ENCODE measurements at places on chromosomes 1 and 21. TPM values are rescaled to one million over a fixed set of nuclear protein-coding genes. Genes with fewer than 3 reads are reported as not detected.

DNA sequence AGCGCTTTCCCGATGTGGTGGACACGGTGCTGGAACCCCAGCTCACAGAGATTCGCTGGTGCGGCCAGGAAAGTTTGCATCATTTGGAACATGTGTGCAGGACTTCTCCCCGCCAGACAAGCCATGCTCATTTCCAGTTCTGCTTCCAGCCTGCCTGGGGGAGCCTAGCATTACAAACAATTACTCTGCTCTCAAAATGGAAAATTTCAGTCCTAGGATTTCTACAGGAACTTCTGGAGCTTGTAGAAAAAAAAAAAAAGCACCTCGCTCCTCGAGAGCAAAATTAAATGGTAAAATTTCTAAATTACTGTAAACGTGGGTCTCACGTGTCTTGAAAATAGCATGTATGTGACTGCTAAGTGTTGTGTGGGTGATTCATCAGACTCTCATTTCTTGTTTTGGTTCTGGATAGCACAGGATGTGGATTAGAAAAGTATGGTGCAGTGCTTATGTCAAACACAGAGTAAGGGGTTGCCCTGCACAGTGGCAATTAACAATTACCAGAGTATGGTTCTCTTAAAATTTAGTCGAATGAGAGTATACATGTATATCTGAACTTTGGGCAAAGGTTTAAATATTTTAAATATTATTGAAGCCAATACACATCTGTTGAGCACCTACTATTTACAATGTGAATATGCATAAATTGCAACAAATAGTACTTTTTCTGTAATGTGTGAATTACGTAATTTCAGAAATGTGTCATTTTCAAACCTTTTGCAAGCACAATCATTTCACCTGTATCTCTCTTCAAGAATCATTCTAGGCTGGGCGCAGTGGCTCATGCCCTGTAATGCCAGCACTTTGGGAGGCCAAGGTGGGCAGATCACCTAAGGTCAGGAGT is 61.8 kb upstream of the PTGFRN start:
- no peak for DNase-seq

GRCh38 chr1:93964777-93965200 is 55.6 kb upstream of the GCLM start:
- DNase-seq, result no peak

GRCh38 chr1:175209493-175209921 is 16.9 kb upstream of the KIAA0040 start:
- peak; percentile 24 for DNase-seq

GRCh38 chr1:151972542-151973248 is 21.0 kb downstream of the S100A10 start:
- DNase-seq, result peak; percentile 83

DNA sequence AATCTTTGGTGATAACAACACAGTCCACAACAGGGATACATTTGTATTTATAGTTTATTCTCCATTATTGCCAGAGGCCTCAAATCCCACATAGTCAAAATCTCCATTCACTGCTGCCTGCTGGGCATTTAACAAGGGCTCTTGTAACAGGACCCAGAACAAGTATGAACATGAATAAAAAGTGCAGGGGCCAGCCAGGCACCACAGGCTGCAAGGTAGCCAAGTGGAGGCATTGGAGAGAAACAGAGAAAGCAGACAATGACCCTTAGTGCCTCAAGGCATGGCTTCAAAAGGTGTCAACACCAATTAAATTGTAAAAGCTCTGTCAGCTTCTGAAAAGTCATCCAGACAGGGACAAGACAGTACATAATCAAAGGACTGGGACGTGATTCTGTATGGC is 116.8 kb downstream of the ATP6V1G3 start:
- DNase-seq, result no peak

GRCh38 chr1:46815133-46815532 is 16.3 kb downstream of the CYP4B1 start:
- DNase-seq, result no peak

DNA sequence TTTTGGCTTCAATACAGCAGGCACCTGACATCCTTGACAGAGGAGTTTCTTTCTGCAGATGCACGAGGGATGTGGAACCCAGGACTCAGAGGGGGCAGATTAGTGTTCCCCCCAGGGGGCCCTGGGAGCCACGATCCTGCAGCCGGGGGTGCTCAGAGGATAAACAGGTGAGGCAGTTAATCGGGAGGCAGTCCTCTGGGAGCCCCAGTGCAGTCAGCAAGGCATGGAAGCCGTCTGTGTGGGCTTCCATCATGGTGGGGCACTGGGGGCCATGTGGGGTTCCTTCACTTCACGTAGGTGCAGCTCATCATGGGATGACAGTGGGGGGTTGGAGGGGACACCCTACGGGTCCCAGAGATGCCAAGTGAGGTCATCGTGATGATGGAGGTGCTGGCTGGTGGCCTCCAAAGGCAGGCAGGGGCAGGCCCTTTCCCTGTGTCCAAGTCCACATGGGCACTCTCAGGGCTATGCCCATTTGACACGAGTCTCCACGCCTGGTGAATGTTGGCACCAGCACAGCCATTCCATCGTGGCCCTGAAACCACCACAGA is 59.3 kb upstream of the ABCG1 start:
- DNase-seq, result no peak

- DNase-seq, result no peak
Measured at GRCh38 chr1:48066936-48067335, 69.8 kb upstream of the TRABD2B start.

DNA sequence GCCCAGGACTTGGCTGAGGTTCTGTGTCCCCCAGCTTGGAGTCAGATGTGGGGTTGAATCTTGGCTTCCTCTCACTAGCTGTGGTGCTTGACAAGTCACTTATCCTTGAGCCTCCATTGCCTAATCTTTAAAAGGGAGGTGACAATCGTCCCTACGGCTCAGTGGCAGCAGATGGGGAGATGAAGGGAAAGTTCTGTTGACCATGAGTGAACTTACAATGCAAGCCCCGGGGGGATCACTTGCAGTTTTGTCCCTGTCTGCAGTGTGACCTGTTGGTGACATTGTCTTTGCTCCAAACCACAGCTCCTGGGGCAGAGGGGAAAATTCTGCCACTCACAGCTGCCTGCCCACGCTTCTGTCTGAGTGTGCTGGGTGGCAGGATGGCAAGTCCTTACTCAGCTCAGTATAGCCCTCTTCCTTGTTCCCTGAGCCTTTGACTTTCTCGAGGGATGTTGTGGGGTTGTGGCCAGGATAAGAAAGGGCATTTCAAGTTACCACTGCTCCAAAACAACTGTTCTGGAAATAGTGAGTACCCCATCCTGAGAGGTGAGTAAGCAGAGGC is 1.7 kb downstream of the PCSK9 start:
- DNase-seq, result peak; percentile 17

- DNase-seq, result no peak
Measured at GRCh38 chr1:237861944-237862343, 28.8 kb downstream of the ZP4 start.

DNA sequence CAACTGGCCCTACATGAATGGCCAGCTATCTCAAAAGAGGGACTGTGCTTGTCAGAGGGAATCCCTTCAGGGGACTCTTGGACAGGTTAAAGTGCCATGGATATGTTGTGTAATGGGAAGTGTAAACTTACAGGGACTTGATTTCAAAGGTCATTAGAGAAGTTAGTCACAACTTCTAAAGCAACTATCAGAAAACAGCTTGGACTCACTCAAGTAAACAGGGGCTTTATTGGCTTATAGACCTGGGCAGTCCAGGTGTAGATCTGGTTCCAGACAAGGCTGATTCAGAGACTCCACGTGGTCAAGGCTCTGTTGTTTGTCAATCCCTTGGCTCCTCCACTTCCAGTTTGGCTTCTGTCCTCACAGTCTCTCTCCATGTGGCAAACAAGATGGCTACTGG is 2.3 kb downstream of the CRP start:
- peak; percentile 60 for DNase-seq

DNA sequence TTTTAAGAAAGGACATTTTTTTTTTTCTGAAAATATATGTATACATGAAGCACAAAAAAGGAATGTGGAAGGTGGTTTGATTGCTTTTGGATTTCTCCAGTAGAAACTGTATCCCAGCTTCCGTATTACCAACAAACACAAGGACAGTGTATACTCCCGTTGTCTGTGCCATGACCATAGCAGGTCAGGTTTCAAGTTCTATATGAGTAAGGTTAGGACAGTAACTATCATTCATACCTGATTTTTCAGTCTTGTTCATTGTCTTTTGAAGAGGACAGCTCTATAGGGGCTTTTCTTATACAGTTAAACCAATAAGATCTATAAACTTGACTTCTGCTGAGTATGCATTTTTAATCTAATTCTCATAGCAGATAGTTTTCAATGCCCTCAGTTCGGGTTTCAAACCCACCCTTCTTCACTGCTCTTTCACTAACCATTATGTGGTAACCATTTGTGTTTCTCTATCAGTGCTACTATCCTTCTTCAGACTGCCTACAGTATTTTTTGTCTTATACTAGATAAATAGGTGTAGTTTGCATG is 19.6 kb downstream of the UBAP2L start:
- DNase-seq, result no peak

GRCh38 chr1:890661-891060 is 33.1 kb upstream of the SAMD11 start:
- DNase-seq, result no peak

DNA sequence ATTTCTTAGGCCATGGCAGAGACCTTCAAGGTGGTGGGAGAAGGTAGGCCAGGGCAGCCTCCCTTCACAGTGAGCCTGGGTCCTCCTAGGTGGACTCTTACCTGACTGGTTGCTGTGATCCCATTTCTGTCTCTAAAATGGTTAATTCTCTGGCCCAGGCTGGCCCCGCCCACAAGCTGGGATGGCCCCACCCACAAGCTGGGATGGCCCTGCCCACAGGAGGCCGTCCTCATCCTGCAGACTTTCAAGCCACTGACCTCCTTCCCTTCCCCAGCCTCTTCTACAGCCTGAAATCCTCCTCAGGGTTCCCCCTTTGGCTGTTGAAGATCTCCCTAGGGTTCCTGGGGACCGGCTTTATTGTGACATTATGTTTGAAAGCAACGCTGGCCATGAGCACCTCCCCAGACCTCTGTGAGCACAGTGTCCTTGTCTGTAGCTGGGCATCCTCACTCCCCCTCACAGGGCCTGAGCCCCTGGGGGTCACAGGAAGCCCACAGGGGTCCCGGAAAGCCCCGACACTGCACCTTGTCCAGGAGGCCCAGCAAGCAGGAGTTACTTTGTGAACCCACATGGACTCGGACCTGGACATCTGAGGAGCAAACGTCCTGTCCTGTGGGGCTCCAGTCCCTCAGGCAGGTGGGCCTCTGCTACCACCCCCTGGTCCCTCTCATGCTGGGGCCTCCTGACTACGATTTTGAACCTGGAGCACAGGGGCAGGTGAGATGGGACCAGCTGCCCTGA is 621.7 kb downstream of the MATN1 start:
- no peak for DNase-seq

- DNase-seq, result no peak
Measured at GRCh38 chr21:38440746-38441145, 57.5 kb downstream of the ERG start.

- no peak for DNase-seq
Measured at GRCh38 chr1:224779536-224779935, 149.9 kb upstream of the DNAH14 start.

DNA sequence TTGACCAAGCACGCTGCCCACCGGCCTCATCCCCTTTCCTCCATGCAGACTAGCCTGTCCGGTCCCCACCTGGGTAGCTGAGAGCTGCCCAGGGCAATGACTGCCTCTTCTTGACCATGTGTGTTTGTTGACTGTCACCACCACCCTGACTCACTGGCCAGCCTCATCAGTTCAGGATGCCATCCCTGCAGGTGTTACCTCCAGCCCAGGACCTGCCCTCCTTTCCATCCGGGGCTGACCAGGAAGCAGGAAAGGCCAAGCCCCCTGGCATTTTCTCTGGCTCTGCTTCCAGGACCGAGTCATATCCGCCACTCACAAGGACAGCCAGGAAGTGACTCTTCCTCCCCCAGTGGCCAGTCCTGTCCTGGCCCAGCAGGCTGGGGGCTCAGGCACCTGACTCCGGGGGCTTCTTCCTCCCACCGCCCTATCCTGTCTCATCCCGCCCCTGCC is 17.1 kb downstream of the EPHA2 start:
- DNase-seq, result no peak

DNA sequence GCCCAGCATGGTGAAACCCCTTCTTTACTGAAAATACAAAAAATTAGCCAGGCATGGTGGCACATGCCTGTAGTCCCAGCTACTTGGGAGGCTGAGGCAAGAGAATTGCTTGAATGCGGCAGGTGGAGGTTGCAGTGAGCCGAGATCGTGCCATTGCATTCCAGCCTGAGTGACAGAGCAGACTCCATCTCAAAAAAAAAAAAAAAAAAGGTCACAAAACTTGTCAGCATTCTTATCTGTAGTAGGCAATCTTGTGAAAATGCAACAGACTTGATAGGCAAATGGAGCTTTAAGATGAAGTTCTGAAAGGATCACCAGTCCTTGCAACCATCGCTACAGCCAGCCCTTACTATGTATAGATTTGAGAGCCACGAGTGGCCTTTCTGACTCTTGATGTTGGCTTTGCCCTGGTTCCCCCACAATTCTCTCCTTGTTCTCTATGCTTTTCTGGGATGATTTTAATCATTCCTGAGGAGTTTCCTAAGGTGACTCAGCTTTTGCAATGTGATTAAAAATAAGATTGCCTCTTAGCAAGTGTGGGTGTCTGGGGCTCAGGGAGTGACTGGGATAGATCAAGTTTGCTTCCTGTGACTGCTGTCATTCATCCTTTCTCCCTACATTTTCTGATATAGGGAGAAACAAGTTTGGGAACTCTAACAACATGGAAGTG is 7.1 kb upstream of the MAP1LC3C start:
- no peak for DNase-seq

DNA sequence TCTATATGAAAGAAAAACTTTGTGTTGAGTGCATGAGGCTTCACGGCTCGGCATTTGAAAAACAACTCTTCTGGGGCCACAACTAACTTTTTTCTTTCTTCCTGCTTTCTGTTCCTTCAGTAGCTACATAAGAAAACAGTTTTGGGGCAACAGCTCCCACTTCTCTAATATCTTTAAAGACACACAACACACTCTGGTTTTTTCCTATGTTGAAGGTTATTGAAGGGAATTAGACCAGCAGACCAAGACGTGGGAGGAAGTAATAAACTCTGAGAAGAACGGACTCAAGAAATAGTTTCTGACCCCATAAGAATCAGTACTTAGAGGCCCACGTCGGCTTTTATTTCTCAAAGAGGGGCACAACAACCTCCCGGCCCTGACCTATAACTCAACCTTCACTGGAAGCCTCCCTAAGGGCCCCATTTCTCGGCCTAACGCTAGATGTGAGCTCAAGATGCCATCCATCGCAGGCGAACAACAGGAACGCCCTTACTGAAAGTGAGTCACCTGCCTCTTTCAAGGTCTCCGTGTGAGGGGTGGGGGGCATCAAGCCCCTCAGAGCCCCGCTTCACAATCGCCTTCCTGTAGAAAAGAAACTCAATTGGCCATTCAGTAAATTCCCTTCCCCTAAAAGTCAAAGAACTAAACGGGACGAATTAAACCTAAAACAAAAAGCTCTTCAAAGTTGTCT is 844 bp downstream of the ZMYM6 start:
- DNase-seq, result peak; percentile 69

The S100A7 gene
- polyA plus RNA-seq, result not detected

The AQP10 gene
- 42.0 TPM for polyA plus RNA-seq

The CSF3R gene
- 1.4 TPM for polyA plus RNA-seq

The SRGAP2C gene
- 3.2 TPM for polyA plus RNA-seq

The C4BPA gene
- 2.4 TPM for polyA plus RNA-seq

The MEGF6 gene
- 5.8 TPM for polyA plus RNA-seq

The SYCP1 gene
- polyA plus RNA-seq, result not detected

The CD244 gene
- 3.2 TPM for polyA plus RNA-seq

The GJA8 gene
- not detected for polyA plus RNA-seq

The ALG14 gene
- 8.3 TPM for polyA plus RNA-seq

The LCE1E gene
- not detected for polyA plus RNA-seq

The USH2A gene
- polyA plus RNA-seq, result 0.07 TPM

The CHAF1B gene
- polyA plus RNA-seq, result 4.1 TPM

Measured in small intestine (tissue), 16 donors.